ENCODE measurements at places on chromosomes 6 and 20.

DNA sequence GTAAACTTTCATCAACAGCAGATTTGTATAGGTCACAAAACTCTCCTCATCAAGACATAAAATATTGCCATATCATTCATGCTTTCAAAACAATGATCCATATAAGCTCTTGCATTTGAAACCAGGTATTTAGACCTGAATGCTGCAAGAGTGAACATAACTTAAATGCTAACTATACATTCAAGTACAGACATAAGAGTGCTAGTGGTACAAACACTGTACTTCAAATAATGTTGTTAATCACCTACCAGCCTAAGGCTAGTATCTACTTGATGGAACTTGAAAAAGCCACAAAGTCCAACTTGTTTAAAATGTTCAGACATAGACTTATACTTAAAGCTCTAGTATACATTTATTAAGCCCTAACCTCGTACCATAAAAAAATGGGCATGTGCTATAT lies 16.0 kb upstream of the GSTA2 start:
- DNase-seq = no peak

DNA sequence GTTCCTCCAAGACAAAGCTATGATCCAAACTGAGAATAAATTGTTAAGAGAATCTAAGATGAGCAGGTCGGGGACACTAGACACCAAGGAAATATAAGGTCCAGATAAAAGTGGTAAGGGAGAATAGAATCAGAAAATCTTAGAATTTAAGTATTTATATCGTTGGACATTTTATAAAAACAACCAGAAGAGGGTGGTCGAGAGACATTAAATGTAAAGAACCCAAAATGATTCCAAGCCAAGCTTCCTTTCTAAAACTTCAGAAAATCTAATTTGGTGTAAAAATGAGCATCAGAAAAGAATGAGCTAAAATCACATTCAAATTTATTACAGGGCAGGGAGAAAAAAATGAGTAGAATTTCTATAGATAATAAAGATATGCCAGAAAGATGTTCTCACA lies 97.8 kb upstream of the OGFRL1 start:
- DNase-seq = no peak

DNA sequence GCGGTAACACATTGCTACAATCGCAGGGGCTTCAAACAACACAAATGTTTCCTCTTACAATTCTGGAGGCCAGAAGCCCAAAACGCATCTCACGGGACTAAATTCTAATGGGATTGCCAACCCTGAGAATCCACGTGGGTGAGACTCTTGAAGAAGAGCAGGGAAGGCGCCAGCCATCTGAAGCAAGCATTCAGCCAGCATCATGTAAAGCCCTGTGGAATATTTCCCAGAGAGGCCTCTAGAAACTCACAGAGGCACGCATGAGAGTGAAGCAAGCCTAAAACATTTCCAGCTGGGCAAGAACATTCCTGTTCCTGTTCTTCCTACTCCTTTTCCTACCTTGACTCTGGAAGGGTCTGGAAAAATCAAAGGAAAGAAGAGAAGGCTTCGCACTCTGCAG lies 19.6 kb upstream of the FNDC1 start:
- no peak for DNase-seq

DNA sequence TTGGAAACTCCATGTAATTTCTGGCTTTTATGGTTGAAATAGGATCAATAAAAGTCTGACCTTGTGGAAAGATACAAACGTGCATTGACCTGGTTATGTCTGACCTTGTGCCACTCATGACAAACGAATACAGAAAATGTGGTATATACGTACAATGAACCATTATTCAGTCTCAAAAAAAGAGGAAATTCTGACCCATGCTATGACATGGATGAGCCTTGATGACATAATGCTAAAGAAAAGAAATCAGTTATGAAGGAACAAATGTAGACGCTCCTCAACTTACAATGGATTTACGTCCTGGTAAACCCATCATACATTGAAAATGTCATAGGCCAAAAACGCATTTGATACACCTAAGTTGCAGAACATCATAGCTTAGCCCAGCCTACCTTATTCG lies 309.7 kb upstream of the SULF2 start:
- no peak for DNase-seq

DNA sequence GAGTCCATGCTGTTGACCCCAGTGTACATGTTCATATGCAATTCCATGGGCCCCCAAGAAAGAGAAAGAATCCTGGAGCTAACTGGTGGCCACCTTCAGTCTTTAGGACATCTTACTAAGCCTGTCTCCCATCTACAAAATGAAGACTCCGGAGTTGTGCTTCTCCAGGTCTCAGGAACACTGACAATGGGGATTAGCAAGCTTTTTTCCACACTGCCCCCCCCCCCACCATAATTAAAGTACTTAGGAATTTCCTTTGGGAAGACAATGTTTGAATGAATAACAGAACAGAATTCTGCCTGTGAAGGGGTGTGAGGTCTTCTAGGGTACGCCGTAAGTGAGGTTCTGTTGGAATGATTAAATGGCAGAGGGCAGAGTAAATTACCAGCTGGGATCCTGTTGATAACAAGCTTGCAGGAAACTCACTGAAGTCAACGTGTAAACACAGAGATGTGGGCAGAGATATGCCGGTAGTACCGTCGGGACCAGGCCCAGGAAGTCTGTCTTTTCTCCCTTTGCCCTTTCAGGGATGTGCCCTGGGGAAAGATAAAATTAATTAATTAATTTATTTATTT lies 63.1 kb downstream of the ANKRD6 start:
- DNase-seq = no peak

DNA sequence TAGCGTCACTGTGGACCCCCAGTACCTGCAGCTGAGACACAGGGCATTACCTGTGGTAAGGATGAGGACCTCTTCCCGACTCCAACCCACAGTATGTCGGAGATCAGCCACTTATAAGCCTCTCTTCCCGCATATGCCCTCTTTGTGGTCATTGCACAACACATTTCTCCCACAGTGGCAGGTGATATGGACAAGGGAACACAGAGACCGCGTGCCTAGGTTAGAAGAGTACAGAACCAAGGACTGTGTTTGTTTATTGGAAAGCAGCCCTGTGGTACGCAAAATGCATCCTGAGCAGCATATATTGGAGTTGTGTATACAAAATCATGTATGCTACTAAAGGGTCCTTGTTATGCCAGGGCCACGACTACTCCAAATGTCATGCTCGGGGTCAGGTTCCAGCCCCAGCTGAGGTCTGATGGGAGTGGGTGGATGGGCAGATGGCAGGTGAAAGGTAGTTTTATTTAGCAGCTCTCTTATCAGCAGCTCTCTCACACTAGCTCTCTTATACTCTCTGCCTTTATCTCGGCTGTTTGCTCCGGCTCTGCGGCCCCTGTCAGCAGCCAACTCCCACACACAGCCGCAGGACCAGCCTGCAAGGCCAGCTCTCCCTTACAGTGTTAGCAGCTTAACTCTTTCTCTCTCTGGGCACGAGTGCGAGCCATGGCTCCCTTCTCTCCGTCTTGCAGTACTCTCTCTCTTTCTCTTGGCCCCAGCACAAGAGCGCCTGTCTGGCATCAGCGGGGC lies 569.0 kb downstream of the KIF16B start:
- no peak for DNase-seq

GRCh38 chr20:64100946-64101688 lies 6.2 kb downstream of the NPBWR2 start:
- no peak for DNase-seq

GRCh38 chr6:119602215-119603178 lies 252.9 kb upstream of the MAN1A1 start:
- no peak for DNase-seq

- no peak for DNase-seq
Observed at GRCh38 chr6:165844801-165845364, 181.8 kb upstream of the PDE10A start.

- no peak for DNase-seq
Observed at GRCh38 chr6:144176043-144176442, 25.7 kb downstream of the STX11 start.

DNA sequence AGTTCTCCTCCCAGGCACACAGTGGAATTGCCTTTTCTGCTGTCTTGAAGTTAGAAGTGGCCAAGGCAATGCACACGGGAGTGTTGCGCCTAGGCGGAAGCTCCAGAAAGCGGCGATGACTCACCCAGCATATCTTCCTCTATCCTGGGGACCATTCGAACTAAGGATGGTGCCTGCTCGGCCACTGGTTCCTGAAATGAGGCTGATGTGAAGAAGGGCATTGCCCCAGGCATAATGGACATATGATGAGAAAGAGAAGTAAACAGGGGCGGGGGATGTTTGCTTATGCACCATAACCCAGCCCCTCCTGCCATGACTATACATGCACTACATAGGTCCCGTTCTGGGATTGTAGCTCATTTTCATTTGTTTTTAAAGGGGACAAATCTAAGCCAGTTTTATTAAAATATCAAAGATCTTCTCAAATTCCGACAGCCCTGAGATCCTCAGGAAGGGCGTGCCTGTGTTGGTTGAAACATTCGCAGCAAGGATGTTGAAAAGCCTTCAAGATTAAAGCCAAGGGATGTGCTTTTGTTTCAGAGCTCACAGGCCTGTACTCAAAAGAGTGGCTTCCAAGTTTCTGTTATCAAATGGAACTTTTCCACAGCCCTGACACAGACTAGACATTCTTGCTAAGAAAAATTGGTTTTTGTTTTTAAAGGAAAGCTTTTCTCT lies 218.5 kb downstream of the LY86 start:
- DNase-seq = no peak

GRCh38 chr6:107956586-107957307 lies 1.3 kb downstream of the SEC63 start:
- no peak for DNase-seq

GRCh38 chr6:169489563-169490245 lies 212.1 kb downstream of the WDR27 start:
- DNase-seq = no peak

DNA sequence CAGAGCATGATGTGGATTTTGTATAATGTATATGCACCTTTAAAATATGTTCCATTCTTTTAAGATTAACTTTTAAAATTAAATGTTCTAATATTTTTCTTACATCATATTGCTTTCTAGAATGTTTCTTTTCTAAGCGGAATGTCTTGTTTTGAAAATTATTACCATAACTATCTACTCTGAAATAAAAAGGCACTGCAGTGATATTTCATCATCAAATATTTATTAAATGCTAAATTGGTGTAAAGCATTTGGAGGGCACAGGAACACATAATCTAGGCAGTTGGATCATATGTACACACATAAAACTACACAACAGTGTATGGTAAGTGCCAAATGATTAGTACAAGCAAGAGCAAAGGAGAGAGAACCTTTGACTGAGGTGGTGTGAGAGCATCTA lies 13.8 kb downstream of the BICRAL start:
- no peak for DNase-seq

- DNase-seq = no peak
Observed at GRCh38 chr6:74075323-74075722, 379.3 kb downstream of the CD109 start.

- DNase-seq = no peak
Observed at GRCh38 chr6:13445744-13446115, 41.7 kb downstream of the GFOD1 start.

GRCh38 chr6:90940812-90941481 lies 354.1 kb upstream of the MAP3K7 start:
- DNase-seq = no peak

DNA sequence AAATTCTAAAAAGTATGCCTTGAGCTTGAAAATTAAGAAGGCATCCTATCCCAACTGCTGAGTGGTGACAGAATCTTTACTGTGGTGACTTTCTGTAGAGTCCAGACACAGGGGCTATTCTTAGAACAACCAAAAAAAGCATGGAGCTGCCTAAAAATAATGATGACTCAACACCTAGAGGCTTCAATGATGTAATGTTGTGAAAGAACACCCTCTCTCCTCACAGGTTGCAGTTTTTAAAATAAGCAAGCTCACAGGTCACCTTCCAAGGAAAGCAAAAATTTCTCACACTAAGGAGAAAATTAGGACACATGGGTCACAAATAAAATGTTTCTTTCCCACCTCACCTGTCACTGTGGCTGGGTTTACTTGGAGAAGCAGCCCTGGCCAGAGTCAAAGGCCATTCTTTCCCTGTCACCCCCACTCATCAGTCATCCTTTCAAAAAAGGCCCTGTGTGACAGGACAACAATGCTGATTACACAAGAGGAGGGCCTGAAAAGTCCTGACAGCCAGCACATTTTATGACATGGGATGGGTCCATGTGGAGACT lies 53.5 kb downstream of the RCAN2 start:
- DNase-seq = no peak

- no peak for DNase-seq
Observed at GRCh38 chr20:23145281-23145700, 59.2 kb upstream of the CD93 start.

DNA sequence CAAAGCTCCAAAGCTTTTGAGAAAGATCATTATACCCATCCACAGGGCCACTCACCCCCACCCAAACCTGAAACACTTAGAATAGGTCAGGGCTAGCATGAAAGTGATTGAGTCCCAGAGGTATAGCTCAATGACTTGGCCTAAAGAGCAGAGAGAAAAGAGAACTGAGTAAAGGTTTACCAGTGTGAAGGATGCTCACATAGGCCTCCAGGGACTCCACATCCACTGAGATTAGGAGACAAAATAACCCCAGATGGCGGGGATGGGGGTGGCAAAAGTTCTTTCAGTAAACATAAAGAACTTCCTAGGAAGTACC lies 12.2 kb downstream of the SAYSD1 start:
- DNase-seq = no peak

- no peak for DNase-seq
Observed at GRCh38 chr6:28751514-28751913, 172.3 kb downstream of the TRIM27 start.

- DNase-seq = no peak
Observed at GRCh38 chr6:41186031-41186562, 14.9 kb downstream of the TREML2 start.

- DNase-seq = peak; percentile 20
Observed at GRCh38 chr20:4666001-4666479, 55.7 kb upstream of the PRND start.

- DNase-seq = no peak
Observed at GRCh38 chr6:151326116-151326825, 65.1 kb downstream of the ZBTB2 start.

- DNase-seq = no peak
Observed at GRCh38 chr6:147689398-147689797, 180.9 kb downstream of the SAMD5 start.

DNA sequence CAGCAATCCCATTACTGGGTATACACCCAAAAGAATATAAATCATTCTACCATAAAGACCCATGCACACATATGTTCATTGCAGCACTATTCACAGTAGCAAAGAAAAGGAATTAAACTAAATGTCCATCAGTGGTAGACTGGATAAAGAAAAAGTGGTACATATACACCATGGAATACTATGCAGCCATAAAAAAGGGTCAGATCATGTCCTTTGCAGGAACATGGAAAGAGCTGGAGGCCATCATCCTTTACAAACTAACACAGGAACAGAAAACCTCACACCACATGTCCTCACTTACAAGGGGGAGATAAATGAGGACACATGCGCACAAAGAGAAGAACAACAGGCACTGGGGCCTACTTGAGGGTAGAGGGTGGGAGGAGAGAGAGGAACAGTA lies 60.9 kb downstream of the DCDC2 start:
- DNase-seq = no peak

DNA sequence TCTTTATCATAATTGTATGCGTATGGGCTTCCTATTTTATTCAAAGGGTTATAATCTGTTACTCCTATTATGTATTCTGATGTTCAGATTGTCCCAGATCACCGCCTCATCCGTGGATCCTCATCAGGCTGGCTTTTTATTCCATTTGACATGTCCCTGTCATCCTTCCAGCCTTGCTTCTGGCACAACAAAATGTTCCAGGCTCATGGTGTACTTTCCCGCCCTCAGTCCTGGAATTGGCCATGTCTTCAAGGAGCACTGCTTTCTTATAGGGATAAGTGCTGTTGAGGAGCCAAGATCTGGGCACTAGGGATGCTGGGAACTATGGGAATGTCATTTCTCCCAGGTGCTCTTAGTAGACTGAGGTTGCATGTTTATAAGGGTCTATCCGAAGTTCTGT lies 207.8 kb downstream of the JARID2 start:
- no peak for DNase-seq

- DNase-seq = no peak
Observed at GRCh38 chr20:11982289-11982954, 64.7 kb downstream of the BTBD3 start.
